Small intestine (tissue), 16 donors: ENCODE measurements at places on chromosomes 13 and 19.

DNA sequence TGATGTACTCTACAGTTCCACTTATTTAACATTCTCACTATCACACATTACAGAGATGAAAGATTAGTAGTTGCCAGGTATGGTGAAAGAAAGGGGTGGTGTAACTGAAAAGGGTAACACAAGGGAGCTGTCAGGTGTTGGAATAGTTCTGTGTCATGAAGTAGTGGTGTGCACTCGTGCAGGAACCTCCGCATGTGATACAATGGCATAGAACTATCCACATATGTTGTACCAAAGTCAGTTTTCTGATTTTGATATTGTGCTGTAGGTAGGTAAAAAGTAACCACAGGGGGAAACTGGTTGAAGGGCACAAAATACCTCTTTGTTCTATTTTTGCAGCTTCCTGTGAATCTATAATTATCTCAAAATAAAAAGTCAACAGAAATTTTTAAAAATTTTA lies 24.4 kb upstream of the RPL21 start:
- DNase-seq: no peak

GRCh38 chr13:45402641-45403040 lies 15.5 kb downstream of the SLC25A30 start:
- no peak for DNase-seq

DNA sequence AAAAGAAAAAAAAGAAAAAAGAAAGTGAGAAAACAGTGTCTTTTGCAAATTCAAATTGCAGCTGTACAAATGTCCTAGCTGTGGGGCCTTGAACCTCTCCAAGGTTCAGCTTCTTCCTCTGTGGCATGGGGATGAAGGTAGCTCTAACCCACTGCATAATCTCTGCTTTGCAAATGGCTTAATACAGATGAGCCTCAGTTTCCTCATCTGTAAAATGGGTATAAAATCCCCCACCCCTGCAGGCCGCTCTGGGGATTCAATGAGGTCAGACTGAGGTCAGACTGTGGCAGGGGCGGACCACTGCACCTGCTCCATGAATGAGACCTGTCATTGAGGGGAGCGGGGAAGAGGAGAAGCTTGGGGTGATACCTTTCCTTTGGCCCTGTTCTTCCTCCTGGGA lies 5.8 kb downstream of the DPF1 start:
- DNase-seq: no peak

DNA sequence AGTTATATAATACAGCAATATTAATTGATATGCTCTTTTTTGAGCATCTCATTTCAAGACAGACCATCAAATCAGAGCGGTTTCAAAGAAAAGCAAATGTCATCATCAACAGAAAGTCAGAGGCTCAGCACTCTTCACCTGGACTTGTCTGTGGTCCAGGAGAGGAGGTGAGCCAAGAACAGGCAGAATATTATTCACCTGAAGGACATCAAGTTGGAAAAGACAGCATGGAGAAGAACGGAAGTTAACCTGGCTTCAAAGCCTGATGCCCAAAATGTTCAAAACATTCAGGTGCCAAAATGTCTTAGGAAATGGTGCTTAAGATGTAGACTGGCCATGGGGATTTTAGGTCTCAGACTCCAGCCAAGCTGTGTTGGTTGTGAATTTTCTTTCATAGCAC lies 40.7 kb downstream of the FGF14 start:
- no peak for DNase-seq

DNA sequence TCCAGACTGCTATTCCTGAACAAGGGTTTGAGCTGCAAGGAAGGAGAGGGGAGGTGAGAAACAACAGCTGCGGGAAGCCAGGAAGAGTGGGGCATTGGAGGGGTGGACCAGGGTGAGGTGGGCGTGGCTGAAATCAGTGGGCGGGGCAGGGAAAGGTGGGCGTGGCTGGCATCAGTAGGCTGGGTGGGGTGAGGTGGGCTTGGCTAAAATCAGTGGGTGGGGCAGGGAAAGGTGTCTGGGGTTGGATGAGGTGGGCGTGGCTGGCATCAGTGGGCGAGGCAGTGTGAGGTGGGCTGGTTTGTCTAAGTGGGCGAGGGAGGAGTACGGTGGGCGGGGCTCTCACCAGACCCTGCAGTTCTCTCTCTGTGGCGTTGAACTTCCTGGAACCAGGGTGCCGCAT lies 87.6 kb downstream of the MUC16 start:
- no peak for DNase-seq

DNA sequence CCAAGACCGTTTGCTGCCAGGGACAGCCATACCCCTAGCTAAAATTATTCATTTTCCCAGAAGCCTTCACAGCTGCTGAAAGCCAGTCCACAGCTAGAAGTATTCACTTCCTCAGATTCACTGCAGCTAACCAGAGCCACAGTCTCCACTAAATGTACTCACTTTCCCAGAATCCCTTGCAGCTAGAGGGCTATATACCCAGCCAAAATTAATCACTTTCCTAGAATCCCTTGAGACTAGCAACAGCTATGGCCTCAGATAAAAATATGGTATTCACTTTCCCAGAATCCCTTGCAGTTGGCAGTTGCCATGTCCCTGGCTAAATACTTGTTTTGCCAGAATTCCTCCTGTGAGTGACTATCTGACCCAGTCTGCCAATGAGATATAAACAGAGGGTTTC lies 13.8 kb upstream of the MEIS3 start:
- DNase-seq: no peak

- DNase-seq: no peak
Measured at GRCh38 chr19:18306888-18307260, 16.0 kb downstream of the LSM4 start.

- peak; percentile 12 for DNase-seq
Measured at GRCh38 chr19:6161271-6161850, 25.9 kb downstream of the ACSBG2 start.

DNA sequence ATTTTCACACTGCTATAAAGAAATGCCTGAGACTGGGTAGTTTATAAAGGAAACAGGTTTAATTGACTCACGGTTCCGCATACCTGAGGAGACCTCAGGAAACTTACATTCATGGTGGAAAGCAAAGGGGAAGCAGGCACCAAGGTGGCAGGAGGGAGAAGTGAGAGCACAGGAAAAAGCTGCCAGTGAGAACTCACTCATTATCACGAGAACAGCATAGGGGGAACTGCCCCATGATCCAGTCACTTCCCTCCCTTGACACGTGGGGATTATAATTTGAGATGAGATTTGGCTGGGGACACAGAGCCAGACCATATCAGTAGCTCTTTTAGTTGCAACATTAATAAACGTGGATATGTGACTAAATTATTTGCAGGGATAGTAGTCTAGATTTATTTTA lies 4.3 kb upstream of the KCTD4 start:
- no peak for DNase-seq

DNA sequence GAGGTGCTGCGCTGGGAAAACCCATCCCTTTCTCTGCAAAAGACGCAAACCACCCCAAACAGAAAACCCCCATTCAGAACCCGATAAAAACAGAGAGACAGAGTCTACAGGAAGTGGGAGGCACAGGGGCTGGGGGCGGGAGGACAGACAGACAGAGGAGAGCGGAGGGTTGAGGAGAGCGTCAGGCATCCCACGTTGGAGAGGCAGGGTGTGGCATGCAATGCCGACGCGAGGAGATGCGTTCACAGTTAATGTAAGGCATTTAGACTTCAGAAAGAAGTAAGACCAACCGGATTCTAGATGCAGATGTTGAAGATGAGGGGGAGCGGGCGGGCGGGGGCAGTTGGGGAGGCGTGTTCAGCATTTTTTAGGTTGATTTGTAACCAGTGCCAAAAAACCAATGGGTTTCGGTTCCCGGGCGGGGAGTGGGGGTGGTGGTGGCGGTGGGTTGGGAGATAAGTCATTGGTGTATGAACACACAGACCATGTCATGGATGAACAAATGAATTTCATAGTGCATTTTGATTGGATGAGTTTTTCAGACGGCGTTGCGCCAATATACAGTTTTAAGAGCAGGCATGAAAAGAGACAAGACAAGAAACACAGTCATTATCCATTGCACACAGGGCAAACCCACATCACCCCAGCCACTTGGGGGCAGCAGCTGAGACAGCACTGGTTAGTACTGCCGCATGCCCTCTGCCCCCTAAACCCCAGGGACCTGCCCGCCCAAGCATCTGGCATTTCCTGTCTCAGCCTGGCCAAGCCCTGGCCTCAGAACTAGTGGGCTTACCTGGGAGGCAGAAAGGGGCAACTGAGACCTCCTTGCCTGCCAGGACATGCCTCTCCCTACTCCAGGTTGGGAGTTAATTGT lies 91.3 kb downstream of the IER2 start:
- no peak for DNase-seq

DNA sequence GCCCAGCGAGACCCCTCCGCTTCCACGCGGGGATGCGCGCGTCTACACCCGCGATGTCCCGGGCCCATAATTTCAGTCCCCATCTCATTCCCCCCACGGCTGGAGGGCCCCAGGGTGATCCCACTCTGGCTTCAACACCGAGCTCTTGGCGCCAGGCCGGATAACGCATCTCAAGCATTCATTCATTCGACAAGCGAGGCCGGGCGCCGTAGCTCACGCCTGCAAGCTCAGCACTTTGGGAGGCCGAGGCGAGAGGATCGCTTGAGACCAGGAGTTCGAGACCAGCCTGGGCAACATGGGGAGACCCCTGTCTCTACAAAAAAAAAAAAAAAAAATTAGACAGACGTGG lies 5.9 kb downstream of the ANGPTL6 start:
- DNase-seq: no peak

- no peak for DNase-seq
Measured at GRCh38 chr13:111880185-111880584, 186.8 kb upstream of the SOX1 start.

DNA sequence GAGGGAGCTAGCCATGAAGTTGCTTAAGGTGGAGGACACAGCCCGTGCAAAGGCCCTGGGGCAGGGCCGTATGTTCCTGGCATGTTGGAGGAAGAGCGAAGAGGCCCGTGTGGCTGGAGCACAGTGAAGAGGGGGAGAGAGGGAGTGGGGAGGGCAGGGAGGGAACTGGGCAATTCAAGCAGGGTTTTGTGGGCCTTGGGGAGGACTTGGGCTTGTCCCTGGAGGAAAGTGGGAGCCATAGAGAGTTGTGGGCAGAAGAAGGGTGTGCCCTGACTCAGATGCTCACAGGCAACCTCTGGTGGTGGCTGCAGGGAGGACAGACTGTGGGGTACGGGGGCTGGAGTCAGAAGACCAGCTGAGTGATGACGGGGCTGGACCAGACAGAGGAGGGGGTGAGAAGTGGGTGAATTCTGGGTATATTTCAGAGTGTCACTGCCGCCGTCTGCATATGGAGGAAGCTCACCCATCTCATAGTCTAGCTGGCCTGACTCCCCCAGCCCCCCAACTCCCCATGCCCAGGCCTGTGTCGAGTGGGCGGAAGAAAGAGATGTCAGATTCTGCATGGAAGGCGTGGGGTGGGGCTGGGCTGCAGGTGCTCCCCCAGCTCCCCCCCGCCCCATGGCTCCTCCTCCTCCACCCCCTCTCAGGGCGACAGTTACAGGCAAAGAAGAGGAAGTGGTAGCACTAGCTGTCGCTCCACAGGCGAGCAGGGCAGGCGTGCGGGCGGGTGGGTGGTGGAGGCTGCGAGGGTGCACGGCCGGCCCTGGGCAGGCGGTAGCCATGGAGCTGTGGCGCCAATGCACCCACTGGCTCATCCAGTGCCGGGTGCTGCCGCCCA lies at the start of gene VAV1:
Gene VAV1, plus strand, starts transcription at position 681 of the 838 bp plus-strand sequence. Its CDS starts 100 bp downstream, at position 781.
- no peak for DNase-seq

GRCh38 chr19:8398311-8398771 lies 8.2 kb downstream of the RAB11B start:
- no peak for DNase-seq

GRCh38 chr13:86892330-86892729 lies 778.8 kb upstream of the SLITRK5 start:
- no peak for DNase-seq

DNA sequence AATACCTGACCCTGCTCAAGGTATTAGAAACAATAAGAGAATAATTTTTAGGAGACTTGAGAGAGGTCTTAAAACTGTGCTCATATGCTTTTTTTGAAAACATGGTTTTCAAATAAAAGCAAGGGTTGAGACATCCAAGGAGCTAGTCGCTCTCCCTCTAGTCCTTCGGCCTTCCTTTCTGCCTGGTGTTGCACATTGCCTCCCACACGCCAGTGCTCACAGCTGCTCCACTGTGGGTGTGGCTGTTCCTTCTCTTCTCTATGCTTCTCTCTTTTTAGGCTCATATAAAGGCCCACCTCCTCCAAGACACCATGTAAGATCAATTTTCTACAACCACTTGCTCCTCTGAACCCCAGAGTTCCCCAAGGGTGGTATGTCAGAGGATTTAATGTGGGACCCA lies 352.6 kb downstream of the ENOX1 start:
- no peak for DNase-seq

GRCh38 chr19:54009440-54009839 lies 18.0 kb downstream of the CACNG6 start:
- no peak for DNase-seq

DNA sequence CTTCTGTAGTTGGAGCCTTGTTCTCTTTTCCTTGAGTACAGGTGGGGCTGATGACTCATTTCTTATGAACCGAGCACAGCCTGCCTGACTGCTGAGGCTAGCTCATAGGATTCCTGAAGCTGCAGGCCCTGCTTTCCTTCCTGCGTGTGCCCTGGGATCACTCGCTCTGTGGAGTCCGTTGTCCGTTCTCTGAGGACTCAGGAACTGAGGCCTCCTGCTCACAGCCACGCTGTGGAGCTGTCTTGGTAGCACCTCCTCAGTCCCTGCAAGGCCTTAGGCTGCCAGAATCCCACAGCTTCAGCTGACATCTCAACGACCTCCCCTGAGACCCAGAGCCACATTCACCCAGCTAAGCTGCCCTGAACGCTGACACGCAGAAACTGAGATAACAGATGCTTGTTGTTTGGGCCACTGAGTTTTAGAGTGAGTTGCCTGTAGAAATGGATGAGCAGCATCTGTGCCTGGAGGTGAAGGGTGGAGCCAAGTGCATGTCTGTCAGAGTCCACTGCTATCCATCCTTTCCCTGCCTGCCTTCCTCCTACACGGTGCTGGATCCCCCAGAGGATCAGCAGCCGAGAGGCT lies 72.9 kb downstream of the ARHGEF7 start:
- DNase-seq: peak; percentile 37

- no peak for DNase-seq
Measured at GRCh38 chr19:1449467-1450442, at the start of gene APC2. Gene APC2, plus strand, starts transcription at chr19:1450121. Its CDS starts 2,881 bp downstream, at chr19:1453002.

GRCh38 chr13:38990693-38991092 lies at the start of gene STOML3:
Gene STOML3, minus strand, starts transcription at chr13:38990831. Its CDS starts 110 bp downstream, at chr13:38990721.
- DNase-seq: no peak
